ENCODE measurements at places on chromosomes 6 and 20. TPM values are rescaled to one million over a fixed set of nuclear protein-coding genes. Genes with fewer than 3 reads are reported as not detected.

- no peak for DNase-seq
- no peaks in the 10 kb centered on the region for H3K4me1 ChIP-seq
- H3K27ac ChIP-seq = no peak overlapping the region
- H3K27me3 ChIP-seq = peaks cover 8% of the 10 kb centered on the region
Observed at GRCh38 chr6:86978251-86978650, 40.9 kb downstream of the HTR1E start.

GRCh38 chr20:48751871-48752270, 75.9 kb downstream of the PREX1 start:
- DNase-seq = no peak
- H3K36me3 ChIP-seq = peaks cover 67% of the 10 kb centered on the region
- peak overlapping the region; percentile 75 for H3K4me3 ChIP-seq
- no peaks in the 10 kb centered on the region for H3K27me3 ChIP-seq
- H3K27ac ChIP-seq = peak overlapping the region; percentile 91

FOXP4 gene
- 7.5 TPM for total RNA-seq

DNA sequence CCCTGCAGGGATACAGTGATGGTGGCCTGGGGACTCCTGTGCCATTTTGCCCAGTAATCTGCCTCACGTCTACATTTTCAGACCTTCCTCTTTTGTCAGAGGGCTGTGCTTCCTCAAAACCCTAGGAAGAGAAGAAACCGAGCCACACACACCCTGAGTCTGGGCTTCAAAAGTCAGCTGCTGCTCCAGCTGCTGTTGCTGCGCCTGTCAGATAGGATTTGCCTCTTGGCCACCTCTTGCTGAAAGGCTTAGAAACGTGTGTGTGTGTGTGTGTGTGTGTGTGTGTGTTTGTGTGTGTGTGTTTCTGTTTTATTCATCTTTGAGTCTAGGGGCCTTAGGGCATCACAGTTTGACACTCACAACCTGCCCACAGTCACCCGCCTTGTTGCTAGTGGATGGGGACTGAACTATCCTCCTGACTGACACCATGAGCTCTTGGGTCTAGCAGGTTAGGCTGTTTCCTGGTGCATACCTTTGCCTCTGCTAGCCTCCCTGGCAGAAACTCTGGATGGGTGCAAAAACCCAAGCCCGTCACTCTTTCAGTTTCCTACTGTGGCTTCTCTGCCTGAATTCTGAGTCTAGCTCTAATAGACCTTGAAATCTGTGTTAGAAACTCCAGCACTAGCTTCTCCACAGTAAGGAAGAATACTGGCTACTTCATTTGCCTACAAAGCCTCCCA, 94.9 kb upstream of the CEP85L start:
- peaks cover 31% of the 10 kb centered on the region for H3K4me1 ChIP-seq
- peaks cover 2% of the 10 kb centered on the region for H3K36me3 ChIP-seq
- no peak for DNase-seq
- H3K27me3 ChIP-seq = no peaks in the 10 kb centered on the region
- H3K27ac ChIP-seq = no peak overlapping the region

CLDN20 gene
- not detected for total RNA-seq

GRCh38 chr20:9110916-9111432, 42.1 kb downstream of the PLCB4 start:
- H3K4me3 ChIP-seq = no peak overlapping the region
- no peak overlapping the region for H3K27ac ChIP-seq
- H3K27me3 ChIP-seq = no peaks in the 10 kb centered on the region
- DNase-seq = no peak
- no peaks in the 10 kb centered on the region for H3K36me3 ChIP-seq
- H3K4me1 ChIP-seq = no peaks in the 10 kb centered on the region

CEP43 gene
- total RNA-seq = 26.3 TPM

DNA sequence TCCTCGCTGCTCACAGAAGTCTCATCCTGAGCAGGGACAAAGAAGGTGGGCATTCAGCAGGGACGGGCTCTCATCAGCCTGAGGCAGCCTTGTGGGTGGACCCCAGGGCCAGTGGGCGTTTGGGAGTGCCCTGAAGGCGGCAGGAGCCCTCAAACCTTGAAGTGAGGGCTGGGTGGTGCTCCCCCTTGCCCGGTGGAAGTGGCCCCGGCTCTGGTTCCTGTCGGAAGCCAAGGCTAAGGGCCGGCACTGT, 110.5 kb downstream of the NOL4L start:
- peaks cover 4% of the 10 kb centered on the region for H3K36me3 ChIP-seq
- no peak overlapping the region for H3K27ac ChIP-seq
- no peak overlapping the region for H3K4me3 ChIP-seq
- no peak for DNase-seq

VNN1 gene
- total RNA-seq = not detected

GRCh38 chr20:19601126-19601810, 156.8 kb upstream of the RIN2 start:
- H3K27me3 ChIP-seq = no peaks in the 10 kb centered on the region
- no peak overlapping the region for H3K4me3 ChIP-seq
- no peak overlapping the region for H3K27ac ChIP-seq
- no peaks in the 10 kb centered on the region for H3K4me1 ChIP-seq
- H3K36me3 ChIP-seq = no peaks in the 10 kb centered on the region

- no peak for DNase-seq
- H3K27ac ChIP-seq = no peak overlapping the region
- no peak overlapping the region for H3K4me3 ChIP-seq
- peaks cover 39% of the 10 kb centered on the region for H3K27me3 ChIP-seq
- peaks cover 3% of the 10 kb centered on the region for H3K4me1 ChIP-seq
- H3K36me3 ChIP-seq = no peaks in the 10 kb centered on the region
Observed at GRCh38 chr6:1594445-1595200, 15.1 kb upstream of the FOXC1 start.

GRCh38 chr6:117976030-117976651, 69.1 kb downstream of the SLC35F1 start:
- DNase-seq = no peak
- H3K27me3 ChIP-seq = peaks cover 12% of the 10 kb centered on the region
- H3K36me3 ChIP-seq = no peaks in the 10 kb centered on the region
- no peak overlapping the region for H3K27ac ChIP-seq
- H3K4me3 ChIP-seq = no peak overlapping the region
- no peaks in the 10 kb centered on the region for H3K4me1 ChIP-seq

DNA sequence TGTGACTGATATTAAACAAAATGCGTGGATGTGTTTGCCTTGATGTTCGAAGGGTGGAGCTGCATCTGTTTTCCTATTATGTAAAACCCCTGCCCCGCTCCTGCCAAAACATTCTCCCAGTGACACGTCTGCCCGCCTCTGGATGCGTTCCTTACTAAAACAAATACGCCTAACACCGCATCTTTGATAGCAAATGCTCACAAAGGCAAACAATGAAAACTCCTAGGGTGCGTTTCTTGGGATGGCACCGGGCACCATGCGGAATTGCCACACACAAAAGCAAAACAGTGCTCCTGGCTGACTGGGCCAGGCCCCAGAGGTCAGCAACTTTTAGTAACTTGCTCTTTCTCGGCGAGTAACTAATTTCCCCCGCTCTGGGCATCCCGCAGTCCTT, 9.0 kb upstream of the FOXC1 start:
- H3K4me1 ChIP-seq = peaks cover 10% of the 10 kb centered on the region
- DNase-seq = no peak
- H3K4me3 ChIP-seq = no peak overlapping the region
- H3K27me3 ChIP-seq = peaks cover 71% of the 10 kb centered on the region
- H3K36me3 ChIP-seq = no peaks in the 10 kb centered on the region
- no peak overlapping the region for H3K27ac ChIP-seq
